Kidney capillary endothelial cell (primary cell): ENCODE measurements at places on chromosomes 12 and 14.
A peak's percentile ranks its signal among the peaks of the same experiment; 100 is the strongest.

DNA sequence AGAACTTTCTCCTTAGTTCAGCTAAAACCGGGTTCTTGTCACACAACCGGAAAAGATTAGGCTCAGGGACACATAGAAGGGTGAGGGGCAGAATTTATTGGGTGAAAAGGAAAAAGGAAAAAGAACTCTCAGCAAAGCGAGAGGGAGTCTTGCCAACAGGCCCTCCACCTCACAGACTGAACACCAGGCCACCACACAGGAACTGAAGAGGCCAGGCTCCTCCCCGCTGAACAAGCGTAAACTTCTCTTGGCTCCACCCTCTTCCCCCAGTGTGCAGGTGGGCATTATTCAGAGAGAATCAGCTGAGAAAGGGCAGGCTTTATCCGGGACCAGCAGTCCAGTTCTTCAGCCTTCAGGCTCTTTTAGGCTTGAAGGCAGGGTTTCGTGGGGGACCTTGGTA, 125.6 kb upstream of the FGD4 start:
- no peak for DNase-seq

DNA sequence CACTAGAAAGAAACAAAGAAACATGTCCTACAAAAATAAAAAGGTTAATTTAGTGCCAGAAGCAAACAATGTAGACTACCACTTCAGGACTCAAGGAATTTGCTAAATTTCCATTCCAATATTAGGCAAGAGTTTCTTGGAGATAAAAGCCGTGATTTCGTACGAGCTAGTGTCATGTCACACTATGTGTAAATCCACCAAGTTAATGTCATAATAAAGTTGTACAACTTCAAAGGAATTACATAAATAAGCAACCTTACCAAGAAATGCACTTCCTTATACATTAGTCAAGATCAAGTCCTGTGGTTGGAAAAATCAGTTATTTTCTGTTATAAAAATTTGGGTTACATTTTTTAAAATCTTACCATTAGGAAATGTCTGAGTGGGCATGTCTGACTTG, 1222.8 kb downstream of the GALC start:
- no peak for DNase-seq

DNA sequence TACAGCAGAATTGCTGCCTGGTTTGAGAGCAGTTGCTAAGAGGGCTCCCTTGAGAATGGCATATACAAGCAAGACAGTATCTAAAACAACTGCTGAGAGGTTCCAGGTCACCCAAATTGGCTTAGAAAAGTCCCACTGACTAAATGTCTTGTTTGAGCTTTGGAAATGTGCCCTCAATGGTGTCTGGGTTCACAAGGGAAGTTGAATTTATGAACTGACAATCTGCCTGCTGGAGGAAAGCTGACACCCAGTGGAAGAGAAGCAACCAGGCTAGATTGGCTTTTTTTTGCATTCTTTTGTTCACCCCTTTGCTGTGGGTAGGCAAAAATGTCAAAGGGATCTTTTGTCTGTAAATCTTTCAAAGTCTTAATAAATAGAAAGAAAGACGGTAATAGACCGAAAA, 44.6 kb upstream of the NPFF start:
- DNase-seq: no peak

DNA sequence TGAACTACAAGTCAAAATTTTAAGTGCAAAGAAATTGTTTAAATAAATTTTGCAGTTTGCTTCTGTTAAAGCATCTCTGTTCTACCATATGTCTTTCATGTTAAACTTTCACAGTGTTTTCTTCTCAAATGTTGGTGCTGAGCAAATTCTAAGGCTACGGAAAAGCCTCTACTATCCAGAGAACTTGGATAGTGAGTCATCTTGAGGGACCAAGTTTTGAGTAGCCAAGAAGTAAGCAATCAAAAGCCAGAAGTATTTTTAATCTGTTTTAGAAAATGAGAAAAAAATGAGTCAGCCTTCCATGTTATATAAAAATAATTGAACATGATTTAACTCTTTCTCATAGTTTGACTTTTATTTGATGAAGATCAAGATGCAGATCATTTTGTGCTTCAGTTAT, 3.3 kb downstream of the BRMS1L start:
- DNase-seq: no peak

DNA sequence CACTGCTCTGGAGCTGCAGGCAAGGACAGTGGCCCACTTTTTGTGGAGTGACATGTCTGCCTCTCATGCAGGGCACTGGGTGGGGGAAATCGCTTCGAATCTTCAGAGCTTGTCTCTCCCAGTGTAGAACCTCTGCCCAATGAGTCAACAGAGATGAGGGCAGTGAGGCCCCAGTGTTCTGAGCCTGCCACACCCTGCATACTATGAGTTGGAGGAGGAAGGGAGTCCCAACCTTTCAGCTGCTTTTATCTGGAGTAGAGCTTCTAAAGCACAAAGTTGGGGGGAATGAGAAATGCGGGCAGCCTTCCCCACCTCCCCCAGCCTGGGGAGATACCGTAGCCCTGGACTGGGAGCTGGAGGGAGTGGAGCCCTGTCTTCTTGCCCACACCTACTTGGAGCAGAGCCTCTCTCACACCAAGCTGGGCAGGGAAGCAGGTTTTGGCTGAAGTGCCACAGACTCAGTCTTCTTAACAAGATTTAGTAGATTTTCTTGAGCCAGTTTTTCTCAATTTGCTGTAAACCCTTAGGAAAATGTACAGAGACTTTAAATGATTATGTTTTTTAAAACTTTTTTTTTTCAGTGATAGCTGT, 159.1 kb downstream of the ADGRD1 start:
- no peak for DNase-seq

DNA sequence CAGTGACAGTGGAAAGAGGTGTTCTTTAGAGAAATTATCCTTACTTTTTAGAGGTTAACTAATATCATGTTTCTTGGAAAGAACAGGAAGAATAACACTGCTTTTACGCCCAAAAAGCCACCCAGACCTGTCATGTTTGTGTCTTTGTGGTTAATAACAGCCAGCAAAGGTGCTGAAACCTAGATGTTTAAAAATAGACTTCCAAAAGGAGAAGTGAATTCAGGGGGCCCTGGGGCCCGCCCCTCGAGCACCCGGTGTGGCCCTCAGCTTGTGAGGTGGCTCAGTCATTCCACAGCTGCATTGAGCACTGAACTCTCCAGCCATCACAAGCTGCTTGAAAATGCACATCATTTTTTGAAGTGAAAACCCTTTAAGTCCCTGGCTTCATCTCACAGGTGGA, 20.8 kb upstream of the AMN start:
- DNase-seq: no peak

DNA sequence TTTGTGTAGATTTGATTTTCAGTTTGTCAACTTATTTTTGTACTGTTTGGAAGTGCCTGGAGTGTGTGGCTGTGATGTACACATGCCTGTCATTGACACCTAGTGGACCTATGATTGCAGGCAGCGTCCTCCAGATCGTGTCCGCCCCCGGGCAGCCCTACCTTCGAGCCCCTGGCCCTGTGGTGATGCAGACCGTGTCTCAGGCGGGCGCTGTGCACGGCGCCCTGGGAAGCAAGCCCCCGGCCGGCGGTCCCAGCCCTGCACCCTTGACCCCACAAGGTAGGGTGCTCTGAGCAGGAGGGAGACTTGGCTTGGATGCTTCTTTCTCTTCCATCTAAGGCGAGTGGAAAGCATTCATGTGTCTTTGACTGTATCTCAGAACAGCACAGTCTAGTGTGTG, 75.8 kb downstream of the EP400 start:
- DNase-seq: no peak

DNA sequence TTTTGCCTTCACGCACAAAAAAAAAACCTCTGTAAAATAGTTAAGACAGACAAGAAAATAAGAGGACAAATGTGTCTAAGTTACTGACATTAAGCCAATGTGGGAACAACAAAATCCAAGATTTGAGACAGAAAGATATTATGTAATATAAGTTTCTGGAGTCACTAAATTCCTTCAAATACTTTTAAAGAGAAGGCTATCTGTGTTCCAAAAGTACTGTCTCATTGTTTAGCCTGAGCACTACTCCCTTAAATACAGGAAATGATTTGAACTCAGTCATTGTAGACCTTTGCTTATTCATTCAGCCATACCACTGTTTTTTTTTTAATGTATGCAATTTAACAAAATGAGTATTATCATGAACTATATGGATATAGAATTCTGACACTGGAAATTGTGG, 82.7 kb upstream of the KITLG start:
- peak; percentile 33 for DNase-seq

GRCh38 chr14:85520581-85520980, 9.4 kb upstream of the FLRT2 start:
- DNase-seq: no peak
